ENCODE measurements at places on chromosomes 4 and X. TPM values are rescaled to one million over a fixed set of nuclear protein-coding genes. Genes with fewer than 3 reads are reported as not detected.

DNA sequence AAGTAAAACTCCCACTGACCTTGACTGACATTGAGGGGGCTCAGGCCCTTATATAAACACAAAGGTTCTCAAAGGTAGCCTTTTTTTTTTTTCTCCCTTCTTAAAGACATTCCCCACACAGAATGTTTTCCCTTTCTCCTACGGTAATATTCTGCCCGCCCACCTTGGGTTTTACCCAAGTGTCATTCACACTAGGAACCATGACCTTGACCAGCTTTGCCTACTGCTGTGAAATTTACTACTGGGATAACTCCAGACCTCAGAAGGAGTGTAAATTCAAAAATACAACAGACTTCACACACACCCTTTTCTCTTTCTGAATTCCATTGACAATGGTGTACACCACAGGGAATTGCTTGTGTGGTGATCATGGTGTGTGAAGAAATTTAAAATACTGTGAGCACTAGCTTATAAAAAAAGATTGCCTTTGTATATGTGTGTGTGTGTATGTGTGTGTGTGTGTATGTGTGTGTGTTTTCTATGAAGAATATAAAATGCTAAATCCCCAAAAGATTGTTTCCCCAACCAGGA is 589.5 kb upstream of the FTHL17 start:
- DNase-seq: no peak

GRCh38 chr4:81664079-81664478 is 192.4 kb upstream of the RASGEF1B start:
- no peak for DNase-seq

- DNase-seq: no peak
These were observed 210.0 kb downstream of the SPANXN3 start for GRCh38 chrX:143306991-143307937.

DNA sequence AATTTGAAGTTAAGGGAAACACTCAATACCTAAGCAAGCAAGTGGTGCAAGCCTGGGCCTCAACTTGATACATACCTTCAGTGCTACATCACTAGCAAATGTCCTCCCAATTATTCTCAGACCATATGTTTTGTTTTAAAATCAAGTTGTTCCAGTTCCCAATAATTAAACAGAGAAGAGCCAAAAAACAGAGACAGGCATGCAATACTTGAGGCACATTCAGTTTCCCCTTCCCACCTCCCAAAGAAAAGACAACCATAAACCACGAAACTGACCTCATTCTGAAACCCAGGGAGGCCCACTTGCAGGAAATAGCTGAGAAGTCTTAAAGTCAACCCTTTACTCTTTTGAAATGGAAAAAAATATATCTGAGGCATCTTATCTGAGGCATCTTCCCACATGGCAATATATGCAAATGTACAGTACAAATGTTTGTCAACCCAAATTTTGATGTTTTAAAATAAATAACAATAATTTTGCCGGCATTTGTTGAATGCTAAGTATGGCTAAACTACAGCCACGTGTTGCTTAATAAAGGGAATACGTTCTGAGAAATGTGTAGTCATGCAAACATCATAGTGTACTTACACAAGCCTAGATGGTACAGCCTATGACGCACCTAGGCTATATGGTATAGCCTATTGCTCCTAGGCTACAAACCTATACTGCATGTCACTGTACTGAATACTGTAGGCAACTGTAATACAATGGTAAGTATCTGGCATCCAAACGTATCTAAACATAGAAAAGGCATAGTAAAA is 147.5 kb downstream of the TSPAN5 start:
- no peak for DNase-seq

DNA sequence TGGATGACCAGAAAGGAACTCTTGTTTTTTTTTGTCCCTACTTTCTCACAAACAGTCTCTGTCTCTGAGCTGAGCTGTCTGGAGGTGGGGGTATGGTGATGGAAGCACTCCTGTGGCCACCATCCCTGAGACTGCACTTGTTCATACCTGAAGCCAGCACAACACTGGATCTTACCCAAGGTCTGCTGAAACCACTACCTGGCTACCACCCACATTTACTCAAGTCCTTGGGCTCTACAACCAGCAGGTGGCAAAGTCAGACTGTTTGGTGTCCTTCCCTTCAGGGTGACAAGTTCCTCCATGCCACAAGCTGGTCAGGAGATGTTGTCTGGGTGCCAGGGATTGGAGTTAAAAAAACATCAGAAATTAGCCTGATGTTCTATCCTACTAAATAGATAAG is 89.7 kb downstream of the NEXMIF start:
- no peak for DNase-seq

- DNase-seq: no peak
These were observed 22.0 kb upstream of the MSANTD1 start for GRCh38 chr4:3226944-3227343.

GASK1B gene
- 4.4 TPM for total RNA-seq

DNA sequence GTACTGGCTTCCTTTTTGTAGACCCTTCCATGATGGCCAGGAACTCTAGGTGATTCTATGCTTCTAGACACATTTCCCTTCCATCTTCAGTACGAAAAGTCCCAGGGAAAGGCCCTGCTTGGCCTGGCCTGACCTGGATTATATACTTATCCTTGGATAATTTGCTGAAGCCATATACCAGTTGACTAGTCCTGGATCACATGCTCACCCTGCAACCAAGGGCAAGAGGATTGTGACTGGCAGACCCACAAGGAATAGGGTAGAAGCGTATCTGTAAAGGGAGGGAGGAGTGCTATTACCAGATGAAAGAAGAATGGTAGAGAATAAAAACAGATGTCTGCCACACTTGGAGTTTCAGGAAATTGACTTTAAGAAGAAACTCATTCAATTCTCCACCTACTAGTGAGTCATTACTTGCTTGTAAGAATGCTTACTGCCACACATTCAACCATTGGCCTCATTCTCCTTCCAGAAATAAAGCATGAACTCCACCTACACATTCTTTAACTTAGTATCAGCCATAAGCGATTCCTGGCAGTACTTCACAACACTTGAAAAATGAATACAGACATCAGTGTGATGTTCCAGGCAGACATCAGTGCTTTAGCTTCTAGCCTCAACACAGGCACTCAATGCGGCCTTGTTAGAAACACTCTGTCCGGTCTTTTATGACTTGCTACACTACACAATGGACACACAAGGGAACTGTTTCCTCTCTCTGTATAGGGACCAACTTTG is 141.8 kb downstream of the CBR4 start:
- DNase-seq: no peak

RAB9B gene
- total RNA-seq: 0.84 TPM

- no peak for DNase-seq
These were observed 103.0 kb upstream of the KLF3 start for GRCh38 chr4:38560768-38561558.

OTUD6A gene
- total RNA-seq: not detected

DNA sequence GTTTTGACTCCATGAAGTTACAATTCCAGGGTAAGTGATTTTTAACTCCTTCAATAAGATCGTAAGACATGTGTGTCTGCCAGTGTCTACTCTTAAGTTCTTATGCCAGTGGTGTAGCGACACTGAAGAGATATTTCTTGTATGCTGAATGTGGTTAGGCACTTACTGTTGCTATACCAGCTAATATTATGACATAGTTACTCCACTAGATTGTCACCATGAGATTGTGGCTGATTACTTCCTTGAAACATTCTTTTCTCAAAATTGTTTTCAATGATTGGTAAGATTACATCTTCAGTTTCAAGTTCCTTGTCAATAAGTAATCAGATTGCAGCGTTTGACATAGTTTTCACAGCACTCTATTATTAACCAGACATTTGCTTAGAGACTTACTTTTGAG is 60.6 kb upstream of the PAGE5 start:
- no peak for DNase-seq

DNA sequence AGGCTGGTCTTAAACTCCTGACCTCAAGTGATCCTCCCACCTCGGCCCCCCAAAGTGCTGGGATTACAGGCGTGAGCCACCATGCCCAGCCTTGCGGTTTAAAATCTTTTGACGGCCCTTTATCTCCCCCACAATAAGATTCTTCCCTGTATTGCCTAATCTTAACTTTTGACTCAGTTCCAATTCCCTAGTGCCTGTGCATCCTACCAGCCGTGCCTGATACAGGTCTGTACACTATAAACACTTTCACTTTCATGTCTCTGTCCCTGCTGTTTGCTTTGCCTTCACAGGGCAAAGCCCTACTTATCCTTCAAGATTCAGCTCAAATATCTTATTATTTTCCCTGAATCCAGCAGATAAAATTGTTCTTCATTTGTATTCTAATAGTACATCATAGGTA is 74.6 kb downstream of the WDR44 start:
- DNase-seq: no peak

DNA sequence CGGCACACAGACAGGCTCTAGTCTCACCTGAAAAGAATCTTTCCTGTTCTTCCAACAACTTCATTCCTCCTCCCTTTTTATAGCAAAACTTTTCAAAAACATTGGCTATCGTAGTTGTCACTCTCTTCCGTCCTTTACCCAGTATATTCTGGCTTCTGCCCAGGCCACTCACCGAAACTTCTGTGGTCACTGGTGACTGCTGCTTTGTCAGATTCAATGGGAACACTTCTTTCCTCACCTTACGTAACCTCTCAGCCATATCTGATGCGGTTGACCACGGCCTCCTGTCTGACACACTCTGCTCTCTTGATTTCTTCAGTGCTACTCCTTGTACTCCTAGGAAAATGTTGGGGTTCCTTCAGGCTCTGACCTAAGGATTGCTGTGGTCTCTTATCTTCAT is 9.2 kb upstream of the RNF150 start:
- no peak for DNase-seq

HDAC8 gene
- 37.3 TPM for total RNA-seq

- DNase-seq: no peak
These were observed 1.4 kb upstream of the DHRSX start for GRCh38 chrX:2502120-2502667.

- no peak for DNase-seq
These were observed 814.2 kb upstream of the PABPC4L start for GRCh38 chr4:135015771-135016170.

- no peak for DNase-seq
These were observed 21.3 kb downstream of the ZNF330 start for GRCh38 chr4:141241986-141242385.

- peak; percentile 87 for DNase-seq
These were observed 668 bp upstream of the TAPT1 start for GRCh38 chr4:16226816-16227461.

H2BW2 gene
- total RNA-seq: not detected

- no peak for DNase-seq
These were observed 2.4 kb downstream of the HADH start for GRCh38 chr4:107991945-107992630.

PABPC1L2A gene
- total RNA-seq: not detected

- DNase-seq: peak; percentile 87
These were observed 2.5 kb upstream of the PLP1 start for GRCh38 chrX:103774070-103774642.

TTC29 gene
- 2.7 TPM for total RNA-seq

GRCh38 chr4:128285085-128285997 is 2.3 kb downstream of the PGRMC2 start:
- no peak for DNase-seq

WAS gene
- total RNA-seq: 0.84 TPM

GRCh38 chr4:19791422-19792123 is 460.1 kb upstream of the SLIT2 start:
- no peak for DNase-seq

GRCh38 chr4:123806056-123806455 is 409.5 kb downstream of the SPRY1 start:
- DNase-seq: no peak

DNA sequence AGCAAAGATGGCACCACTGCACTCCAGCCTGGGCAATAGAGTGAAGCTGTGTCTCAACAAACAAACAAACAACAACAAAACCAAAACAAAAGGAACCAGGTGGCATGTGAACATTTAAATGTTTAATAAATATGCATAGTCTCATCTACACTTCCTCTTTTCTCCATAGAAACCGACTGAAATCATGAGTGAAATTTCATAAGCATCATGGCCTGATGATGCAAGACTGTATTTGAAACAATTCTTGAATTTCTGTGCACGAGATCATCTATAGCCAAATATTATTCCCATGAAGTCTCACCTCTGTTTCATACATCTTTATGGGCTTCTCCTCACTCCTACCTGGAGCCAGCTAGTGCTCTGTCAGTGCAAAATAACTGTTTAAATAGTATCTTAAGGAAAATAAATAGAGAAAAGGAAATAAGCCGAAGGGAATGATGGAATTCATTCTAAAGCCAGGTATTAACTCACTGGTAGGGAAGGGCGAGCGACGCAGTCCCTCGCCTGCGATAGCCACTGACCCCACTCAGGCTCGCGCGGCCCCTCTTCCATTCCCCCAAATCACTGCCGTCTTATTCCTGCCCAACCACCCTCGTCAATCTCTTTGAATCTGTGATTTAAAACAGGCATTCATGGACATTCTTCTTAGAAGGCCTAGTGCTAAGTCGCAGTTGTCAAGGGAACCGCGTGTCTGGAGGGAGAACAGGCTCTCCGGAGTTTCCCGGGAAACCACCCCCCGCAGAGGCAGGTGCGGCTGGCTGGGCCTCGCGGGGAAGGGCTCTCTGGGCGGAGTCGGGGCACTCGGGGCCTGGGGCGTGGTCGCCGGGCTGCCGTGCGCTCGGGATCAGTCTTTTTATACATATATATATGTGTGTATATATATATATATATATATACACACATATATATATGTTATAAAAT is 52.4 kb upstream of the TRIM2 start:
- peak; percentile 96 for DNase-seq

GRCh38 chrX:135383249-135383648 is 38.5 kb upstream of the SMIM10L2A start:
- DNase-seq: no peak

ZNF718 gene
- total RNA-seq: 11.9 TPM

CCDC110 gene
- 0.80 TPM for total RNA-seq

VCX3B gene
- not detected for total RNA-seq

GRCh38 chr4:119626420-119626819 is 2.2 kb downstream of the PDE5A start:
- DNase-seq: no peak

CXCL8 gene
- not detected for total RNA-seq

- DNase-seq: no peak
These were observed 275.8 kb upstream of the IL1RAPL1 start for GRCh38 chrX:28311466-28311865.

NEIL3 gene
- 16.8 TPM for total RNA-seq

RNF175 gene
- 1.7 TPM for total RNA-seq
